HCEC 1CT (cell line): ENCODE measurements at places on chromosomes 1 and 21.

- peak; percentile 25 for DNase-seq
Measured at GRCh38 chr1:38139738-38140487, 93.3 kb upstream of the POU3F1 start.

DNA sequence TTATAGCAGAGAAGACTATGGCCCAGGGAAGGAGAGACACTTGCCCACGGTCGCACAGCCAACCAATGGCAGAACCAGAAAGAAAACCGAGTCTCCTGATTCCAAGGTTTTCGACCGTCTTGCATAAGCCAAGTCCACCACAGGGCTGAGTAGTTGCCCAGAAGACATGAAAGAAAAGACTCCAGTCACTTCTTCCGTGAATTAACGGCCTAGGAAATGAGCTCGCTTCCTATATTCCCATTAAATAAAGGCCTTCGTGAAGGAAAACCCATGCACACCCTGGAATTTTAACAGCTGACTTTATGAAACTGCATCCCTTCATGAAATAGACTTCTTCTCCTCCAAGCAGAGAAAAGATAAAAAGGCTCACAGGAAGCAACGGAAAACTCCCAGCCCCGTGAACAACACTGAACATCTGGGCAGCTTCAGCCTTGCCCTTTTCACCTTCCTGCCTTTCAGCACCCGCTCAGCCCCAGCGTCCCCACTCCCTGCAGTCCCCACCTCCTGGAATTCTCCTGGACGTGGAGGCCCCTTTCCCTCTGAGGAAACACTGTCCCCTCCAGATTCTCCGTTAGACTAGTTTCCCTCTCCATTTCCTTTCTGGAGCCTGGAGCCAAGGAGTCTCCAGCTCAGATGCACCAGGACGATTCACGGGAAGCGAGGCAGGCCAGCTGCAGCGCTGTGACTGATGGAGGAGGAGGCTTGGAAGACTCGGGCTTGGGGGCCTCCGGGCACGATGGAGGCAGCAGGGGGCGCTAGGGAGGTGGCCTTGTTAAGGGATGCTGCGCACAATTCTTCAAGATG, 2.7 kb upstream of the MYOC start:
- DNase-seq = peak; percentile 61

- DNase-seq = no peak
Measured at GRCh38 chr1:63743781-63744180, 30.0 kb upstream of the ROR1 start.

DNA sequence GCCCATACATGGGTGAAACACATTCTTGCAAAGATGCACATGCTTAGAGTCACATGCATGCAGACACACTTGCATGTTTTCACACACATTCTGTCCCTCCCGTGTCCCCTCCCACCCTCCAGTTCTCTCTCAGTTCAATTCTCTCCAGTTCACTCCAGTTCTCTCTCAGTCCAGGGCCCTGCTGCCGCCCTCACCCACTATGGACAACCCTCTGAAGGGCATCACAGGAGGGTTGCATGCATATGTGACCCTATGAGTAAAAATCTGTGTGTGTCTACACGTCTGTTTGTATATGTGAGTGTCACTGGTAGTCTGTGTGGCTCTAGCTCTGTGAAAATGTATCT, 21.8 kb upstream of the ADGRB2 start:
- DNase-seq = no peak

- DNase-seq = peak; percentile 75
Measured at GRCh38 chr1:36350659-36351226, 27.3 kb upstream of the EVA1B start.
